Skeletal muscle cell (primary cell): ENCODE measurements at places on chromosomes 7 and 10.

DNA sequence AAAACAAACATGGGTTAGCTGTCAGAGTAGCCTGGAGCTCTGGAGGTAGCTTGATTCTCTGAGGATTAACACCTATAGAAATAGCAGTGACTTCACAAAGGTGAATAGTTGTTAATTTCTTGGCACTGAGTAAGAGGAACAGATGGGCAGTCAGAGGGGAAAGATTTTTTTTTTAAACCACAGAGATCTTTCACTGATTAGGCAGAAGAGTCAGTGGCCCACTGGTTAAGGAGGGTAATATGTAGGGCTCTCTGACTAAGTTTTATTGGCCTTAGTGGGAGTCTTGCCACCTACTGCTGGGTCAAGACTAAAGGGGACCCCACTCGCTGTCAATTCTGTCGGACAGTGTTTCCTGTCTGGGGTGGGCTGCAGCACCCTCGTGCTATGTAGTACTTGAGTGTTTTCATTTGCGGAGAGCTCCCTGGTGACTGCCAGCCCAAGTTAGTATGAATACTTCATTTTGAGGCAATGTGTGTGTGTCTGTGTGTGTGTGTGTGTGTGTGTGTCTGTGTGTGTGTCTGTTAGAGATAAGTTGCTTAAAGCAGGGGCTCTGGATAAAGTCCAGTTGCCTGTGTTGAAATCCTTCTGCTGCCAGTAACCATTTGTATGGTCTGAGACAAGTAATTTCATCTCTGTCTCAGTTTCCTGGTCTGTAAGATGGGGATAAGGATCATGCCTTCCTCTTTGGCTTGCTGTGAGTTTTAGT lies 145.2 kb downstream of the ARID5B start:
- DNase-seq, result no peak

DNA sequence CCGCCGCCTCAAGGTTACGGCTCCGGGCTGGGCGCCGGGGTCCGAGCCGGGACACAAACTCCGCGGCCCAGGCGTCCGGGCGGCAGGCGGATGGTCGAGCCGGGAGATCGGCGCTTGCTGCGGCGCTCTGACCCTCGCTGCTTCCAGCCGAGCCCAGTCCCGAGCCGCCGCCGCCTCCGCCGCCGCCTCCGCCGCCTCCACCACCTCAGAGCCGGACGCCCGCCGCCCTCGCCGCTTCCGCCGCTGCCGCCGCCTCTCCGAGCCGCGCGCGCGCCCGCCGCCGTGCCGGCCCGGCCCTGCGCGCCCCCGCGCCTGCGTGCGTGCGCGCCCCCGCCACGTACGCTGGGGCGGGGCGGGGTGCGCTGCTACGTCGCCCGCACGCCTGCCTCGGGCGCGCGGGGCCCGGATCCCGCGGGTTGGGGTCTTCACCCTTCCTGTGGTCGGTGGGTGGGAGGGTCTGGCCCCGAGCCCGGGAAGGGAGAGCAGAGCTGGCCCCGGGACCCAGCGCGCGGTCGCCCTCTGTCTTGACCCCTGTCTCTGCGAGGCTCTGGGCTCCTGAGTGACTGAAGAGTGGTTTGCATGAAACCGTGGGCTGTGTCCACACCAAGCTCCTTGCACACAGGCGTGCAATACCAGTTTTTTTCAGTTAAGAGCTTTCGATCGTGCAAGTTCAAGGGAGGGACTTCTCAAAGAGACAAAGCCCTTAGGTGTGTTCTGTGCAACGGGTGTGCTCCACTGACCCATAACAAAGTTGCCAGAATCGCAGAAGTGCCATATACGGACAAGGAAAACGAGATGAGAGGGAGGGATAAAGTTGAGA lies at the start of gene SMURF1:
Gene SMURF1 (minus strand): TSS at position 256 of the 820 bp plus-strand sequence. CDS start 328 bp downstream, outside the sequence.
- DNase-seq, result no peak

- no peak for DNase-seq
Measured at GRCh38 chr10:22159180-22159579, 58.6 kb downstream of the EBLN1 start.

- DNase-seq, result peak; percentile 78
Measured at GRCh38 chr7:47474937-47475879, 106.7 kb downstream of the TNS3 start.

DNA sequence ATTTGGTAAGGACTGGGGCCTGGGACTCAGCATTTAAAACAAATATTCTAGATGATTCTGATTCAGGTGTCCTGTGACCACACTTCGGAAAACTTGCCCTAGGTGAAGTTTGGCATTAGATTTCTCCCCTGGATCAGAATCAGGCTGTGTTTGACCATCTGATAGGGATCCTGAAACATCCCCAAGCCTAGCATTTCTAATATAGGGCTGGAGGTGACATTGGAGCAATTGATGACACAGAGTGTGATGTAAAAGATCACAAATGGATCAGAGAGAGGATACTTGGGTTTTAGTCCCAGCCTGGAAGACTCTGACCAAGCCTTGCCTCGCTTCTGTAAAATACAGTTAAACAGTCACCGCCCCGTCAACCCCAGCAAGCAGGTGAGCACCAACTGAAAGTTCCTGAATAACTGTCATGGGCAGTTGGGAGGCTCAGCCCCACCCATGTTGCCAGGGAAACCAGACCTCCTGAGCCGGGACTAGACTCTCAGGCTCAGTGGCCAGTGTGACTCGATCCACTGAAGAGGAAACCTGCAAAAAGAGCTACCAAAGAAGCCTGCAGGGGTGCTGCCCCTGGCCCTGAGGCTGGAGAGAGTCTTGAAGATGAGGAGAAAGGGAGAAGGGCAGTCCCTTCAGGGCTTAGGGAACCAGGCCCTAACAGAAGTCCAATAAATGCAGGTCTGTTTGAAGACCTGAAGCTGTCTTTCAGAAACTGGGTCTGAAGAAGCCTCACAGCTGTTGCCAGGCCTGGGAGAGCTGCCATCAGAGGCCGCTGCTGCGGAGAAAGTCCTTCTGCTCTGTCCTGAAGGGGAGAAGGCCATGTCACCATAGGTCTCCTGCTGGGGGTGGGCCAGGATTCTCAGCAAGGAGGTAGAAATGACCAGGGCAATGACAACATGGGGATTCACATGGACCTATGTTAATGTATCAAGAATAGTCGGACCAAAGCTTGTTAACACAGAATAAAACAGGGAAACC lies 126.1 kb upstream of the KCNMA1 start:
- DNase-seq, result no peak

GRCh38 chr7:120949393-120949911 lies 1.1 kb upstream of the ING3 start:
- DNase-seq, result no peak

GRCh38 chr7:85172530-85172941 lies 14.3 kb downstream of the SEMA3D start:
- DNase-seq, result peak; percentile 78

GRCh38 chr7:25752967-25753791 lies 398.8 kb upstream of the NFE2L3 start:
- DNase-seq, result no peak

GRCh38 chr7:20240080-20240926 lies 23.1 kb upstream of the MACC1 start:
- no peak for DNase-seq

DNA sequence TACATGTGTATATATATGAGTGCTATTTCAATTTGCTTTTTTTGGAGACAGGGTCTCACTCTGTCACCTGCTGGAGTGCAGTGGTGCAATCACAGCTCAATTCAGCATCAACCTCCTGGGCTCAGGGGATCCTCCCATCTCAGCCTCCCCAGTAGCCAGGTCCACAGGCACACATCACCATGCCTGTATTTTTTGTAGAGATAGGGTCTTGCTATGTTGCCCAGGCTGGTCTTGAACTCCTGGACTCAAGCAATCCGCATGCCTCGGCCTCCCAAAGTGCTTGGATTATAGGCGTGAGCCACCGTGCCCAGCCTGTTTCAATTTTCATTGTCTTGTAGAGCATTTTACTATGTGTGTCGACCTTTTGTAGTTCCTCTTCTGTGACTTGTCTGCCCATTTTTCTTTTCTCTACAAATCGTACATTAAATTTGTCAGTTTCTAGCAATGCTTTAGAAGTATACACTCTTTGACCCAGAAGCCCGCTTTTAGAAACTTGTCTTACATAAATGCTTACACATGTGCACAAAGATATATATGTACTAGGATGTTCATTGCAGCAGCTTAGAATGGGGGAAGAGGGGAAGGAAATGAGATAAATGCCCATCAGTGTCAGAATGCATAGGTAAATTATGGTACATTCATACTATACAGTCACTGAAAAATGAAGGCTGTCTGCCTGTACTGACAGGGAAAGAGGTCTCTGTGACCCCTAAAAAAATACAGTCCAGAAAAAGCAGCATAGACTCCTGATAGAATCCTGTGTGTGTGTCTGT lies 12.2 kb upstream of the RFC2 start:
- no peak for DNase-seq
